NCI-H69 (cell line): ENCODE measurements at places on chromosomes 13 and 19.

DNA sequence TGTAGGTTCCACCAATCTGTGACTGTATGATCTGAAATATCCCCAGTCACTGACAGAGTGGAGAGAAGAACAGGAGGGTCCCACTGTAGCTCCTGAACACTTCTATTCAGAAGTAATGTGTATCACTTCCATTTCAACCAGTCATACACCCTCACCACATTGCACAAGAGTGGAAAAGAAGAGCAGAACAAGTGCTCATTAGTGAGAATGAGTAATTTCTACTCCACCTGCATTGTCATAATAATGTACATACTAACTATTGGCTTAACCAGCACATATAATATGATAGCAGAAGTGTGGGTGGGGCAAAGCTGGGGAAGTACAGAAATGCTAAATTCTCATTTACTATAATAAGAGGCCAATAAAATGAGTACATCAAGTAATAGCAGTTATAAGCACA is 342.7 kb downstream of the LMO7 start:
- no peak for DNase-seq

GRCh38 chr19:35095667-35096368 is 19.8 kb upstream of the FXYD3 start:
- DNase-seq: peak; percentile 70

GRCh38 chr19:5352229-5352763 is 11.7 kb upstream of the PTPRS start:
- no peak for DNase-seq

DNA sequence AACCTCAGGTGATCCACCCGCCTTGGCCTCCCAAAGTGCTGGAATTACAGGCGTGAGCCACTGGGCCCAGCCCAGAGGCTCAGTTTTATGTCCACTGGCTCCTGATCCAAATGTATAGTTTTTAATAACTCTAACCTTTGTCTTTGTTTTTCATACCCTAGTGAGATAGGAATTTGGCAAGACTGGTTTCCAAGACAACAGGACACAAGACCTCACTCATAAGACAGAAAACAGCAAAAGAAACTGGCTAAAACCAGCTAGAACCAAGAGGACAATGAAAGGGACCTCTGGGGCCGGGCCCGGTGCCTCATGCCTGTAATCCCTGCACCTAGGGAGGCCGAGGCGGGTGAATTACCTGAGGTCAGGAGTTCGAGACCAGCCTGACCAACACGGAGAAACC is 27.6 kb downstream of the CPT1C start:
- no peak for DNase-seq

DNA sequence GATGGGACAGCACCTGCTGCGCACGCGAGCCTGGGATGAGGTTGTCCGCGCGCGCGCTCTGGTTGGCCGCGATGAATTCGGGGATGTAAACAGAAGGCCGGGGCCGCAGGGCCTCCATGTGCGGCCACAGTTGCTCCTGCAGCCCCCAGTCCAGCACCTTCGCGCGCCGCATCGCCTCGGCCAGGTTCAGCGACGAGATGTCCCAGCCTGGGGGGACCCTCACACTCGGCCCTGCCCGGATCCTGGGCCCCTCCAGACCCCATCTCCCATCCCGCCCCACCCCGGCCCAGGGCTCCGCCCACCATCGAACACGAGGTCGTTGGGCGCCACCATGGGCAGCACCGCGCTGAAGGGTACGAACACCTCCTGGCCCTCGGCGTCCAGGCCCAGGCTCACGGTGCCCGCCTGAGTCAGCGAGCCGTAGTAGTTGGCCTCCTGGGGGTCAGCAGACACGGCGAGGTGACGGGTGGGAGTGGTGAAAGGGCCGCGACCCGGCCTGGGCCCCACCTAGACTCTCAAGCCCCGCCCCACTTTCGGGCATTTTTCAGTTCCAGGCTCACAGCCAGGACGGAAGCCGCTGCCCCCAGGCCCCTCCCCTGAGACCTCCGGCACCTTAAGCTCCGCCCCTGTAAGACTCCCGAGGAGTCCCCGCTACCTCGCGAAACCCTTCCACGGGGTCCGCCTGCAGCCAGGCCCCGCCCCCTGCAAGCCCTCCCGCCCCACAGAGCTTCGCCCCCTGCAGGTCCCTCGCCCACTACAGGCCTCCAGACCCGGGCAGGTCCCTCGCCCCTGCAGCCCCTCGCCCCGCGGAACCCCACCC is 1.1 kb downstream of the ISYNA1 start:
- peak; percentile 89 for DNase-seq

- DNase-seq: peak; percentile 87
Observed at GRCh38 chr13:45219938-45220375, 19.1 kb upstream of the KCTD4 start.
